ENCODE measurements at places on chromosomes 1 and 21.

DNA sequence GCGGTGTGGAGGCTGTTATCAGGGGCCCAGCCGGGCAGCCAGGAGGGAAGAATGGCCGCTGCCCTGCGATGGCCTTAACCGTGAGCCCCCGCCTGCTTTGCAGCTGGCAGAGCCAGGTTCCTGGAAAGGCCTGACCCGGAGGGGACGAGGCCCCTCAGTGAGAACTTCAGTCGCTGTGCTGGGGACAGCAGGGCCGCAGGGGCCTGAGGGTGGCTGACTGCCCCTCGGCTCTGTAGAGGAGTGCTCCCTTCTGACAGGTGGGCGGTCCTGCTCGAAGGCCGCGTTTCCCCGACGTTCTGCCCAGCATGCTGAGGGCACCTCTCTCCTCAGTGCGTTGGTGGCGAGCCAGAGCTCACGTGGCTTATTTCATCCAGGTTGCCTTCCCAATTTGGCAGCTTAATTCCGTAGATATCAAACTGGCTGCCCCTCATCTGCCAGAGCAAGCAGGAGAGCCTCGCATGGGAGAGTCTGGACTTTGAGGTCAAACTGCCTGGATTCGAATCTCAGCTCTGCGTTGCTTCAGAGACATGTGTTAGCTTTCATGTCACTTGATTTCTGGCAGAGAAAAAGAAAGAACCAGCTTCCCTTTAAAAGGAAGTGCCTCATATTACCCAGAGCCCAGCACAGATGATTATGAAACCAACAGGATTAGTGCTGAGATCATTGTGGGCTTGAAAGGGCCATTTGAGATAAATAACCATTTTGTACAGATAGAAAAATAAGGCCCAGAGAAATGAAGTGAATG is 239.8 kb downstream of the SDCCAG8 start:
- no peak for DNase-seq

DNA sequence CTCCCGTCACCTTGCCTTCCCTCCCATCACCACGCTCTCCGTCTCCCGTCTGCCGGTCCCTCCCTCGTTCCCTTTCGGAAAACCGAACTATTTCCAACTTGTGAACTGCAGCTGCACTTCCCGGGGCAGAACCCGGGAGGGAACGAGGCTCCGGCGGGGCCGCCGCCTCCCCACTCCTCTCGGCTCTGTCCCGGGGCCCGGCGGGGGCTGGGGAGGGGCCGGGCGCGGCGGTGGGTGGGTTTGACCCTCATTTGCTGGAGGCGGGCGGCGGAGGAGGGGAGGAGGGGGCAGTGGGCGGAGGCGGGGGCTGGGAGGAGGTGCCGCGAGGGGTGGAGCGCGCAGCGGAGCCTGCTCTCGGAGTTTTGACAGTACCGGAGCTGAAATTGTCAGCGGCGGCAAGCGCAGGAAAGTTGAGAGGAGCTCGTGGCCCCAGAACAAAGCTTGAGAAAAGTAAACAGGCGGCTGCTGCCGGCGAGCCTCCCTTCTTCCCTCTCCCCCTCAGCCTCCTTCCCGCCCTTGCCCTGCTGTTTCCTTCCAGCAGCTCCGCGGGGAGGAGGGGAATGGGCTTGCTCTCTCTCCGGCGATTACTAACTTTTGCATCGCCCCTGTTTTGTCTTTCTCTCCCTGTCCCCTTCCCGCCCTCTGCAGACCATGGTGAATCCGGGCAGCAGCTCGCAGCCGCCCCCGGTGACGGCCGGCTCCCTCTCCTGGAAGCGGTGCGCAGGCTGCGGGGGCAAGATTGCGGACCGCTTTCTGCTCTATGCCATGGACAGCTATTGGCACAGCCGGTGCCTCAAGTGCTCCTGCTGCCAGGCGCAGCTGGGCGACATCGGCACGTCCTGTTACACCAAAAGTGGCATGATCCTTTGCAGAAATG is 2.9 kb downstream of the LMO4 start:
- DNase-seq: peak; percentile 84

- no peak for DNase-seq
Measured at GRCh38 chr1:935751-936231, 12.1 kb downstream of the SAMD11 start.

DNA sequence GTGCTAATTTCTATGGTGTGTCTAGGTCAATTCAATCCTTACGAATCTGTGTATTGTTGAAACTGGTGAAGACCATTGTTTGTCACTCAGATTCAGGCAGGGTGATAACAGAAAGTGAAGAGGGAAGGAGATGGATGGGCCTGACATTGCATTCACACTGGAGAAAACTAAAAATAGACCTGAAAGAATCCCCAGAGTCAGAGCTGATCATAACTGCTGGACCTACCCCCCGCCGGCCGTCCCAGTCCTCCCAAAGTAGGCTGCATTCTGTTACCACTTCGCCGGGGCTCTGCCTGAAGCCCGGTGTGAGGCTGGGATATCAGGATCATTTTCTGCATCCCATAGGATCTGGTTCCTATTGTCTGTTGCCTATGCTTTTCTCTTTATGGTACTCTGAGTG is 121.1 kb downstream of the NUF2 start:
- no peak for DNase-seq

DNA sequence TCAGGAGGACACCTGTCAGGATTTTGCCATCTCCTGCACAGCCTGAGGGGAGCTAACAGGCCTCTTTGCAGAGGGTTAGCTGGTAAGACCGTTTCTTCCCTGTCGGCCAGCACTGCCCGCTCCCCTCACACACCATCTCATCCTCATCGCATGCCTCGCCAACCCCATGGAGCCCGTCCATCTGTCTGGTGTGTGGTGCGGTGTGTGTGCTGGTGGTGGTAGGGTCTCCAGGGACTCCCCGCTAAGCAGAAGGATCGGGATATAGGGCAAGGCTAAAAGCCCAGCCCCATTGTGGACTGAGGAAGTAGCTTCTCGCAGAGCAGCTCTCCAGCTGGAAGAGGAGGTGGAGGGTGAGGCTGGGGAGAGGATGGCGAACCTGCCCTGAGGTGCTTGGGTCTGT is 6.8 kb upstream of the SFN start:
- no peak for DNase-seq

- no peak for DNase-seq
Measured at GRCh38 chr1:66426239-66426853, 107.6 kb upstream of the SGIP1 start.

GRCh38 chr1:228802386-228803220 is 67.3 kb downstream of the RHOU start:
- DNase-seq: no peak

DNA sequence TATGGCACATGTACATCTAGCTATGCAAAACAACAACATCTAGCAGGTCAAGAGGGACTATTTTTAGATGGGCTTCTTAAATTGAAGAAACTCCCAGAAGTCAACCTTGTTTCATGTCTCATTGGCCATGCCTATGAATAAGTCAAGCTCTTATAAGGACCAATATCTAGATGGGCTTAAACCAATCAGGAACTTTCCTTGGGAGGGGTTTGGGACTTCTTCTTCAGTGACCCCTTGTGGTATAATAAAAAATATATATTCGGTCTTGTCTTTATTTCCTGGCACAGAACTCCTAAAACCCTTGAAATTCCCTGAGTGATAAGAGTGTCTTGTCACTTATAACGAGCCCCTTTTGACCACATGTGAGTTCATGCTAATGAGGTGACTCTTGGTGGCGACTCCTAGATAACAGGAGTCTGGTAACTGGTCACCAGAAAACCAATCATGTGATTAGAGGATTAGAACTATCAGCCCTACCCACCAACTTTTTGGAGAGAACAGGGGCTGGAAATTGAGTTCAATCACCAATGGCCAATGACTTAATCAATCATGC is 218.3 kb downstream of the HHIPL2 start:
- no peak for DNase-seq

DNA sequence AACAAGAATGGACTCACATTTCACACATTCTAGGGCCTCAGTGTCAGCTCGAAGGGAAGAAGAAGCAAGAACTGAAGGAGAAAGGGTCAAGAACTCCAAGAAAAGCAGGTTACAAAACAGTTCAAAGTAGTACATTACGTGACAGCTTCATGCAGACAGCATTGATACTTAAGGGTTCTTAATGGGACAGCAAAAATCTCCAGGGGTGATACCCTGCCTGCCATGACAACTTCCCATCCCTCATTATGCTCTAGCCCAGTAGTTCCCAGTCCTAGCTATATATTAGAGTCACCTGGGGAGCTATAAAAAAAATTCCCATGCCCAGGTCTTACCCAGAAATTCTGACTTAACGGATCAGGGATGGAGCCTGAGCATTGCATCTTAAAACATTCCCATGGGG is 51.2 kb upstream of the PROX1 start:
- no peak for DNase-seq

DNA sequence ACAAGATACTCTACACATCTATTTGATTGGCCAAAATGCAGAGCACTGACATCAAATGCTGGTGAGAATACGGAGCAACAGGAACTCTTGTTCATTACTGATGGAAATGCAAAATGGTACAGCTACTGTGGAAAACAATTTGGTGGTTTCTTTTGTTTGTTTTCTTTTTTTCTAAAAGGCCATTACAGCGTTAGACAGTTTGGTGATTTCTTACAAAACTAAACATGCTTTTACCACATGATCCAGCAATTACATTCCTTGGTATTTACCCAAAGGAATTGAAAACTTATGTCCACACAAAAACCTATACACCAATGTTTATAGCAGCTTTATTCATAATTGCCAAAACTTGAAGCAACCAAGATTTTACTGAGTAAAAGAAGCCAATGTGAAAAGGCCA is 66.4 kb upstream of the FBXO28 start:
- no peak for DNase-seq

DNA sequence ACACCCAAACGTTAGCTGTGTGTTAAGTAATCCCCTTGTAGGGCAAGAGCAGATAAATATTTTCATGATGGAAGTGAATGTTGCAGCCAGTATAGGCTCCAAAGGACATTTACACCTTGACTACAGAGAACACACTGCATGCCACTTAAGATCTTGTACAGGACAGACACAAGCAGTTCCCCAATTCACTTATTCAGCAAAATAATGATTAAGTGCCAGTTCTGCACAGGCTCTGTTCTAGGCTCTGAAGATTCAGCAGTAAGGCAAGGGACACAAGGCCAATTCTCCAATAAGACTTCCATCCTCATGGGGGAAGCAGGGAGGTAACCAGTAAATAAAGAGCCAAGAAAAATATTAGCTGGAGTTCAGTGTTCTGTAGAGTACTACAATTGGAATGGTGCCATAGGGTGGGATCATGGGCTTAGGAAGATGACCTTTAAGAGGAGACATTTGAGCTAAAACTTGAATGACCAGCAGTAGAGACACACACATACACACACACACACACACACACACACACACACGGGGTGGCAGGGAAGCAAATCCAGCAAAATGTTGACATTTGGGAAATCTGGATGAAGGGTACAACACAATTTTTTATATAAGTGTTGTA is 199.9 kb upstream of the JUN start:
- DNase-seq: no peak

DNA sequence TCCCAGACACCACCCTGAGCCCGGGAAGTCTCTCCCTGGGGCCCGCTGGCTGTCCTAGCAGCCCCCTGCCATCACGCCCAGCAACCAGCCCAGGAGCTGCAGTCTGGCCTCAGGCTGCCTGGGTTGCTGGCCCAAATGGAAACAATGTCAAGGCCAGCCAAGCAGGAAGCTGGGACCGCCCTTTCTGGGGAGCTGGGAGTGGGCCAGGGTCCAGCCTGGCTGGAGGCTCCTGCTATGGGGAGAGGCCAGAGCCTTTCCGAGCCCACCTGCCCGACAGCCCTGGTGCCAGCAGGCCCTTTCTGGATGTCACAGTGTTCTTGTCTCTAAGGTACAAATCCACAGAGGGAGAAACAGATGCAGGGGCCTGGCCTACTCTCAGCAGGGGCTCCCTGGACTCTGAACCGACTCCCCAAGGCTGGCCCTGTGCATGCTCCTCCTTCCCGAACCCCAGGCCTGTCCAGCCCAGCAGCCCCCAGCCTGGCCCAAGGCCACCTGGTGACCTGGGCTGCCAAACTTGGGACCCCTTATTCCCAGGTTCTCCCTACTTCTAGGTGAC is 1.2 kb upstream of the MMEL1 start:
- peak; percentile 47 for DNase-seq

- no peak for DNase-seq
Measured at GRCh38 chr1:162502928-162503327, 5.3 kb downstream of the UHMK1 start.

DNA sequence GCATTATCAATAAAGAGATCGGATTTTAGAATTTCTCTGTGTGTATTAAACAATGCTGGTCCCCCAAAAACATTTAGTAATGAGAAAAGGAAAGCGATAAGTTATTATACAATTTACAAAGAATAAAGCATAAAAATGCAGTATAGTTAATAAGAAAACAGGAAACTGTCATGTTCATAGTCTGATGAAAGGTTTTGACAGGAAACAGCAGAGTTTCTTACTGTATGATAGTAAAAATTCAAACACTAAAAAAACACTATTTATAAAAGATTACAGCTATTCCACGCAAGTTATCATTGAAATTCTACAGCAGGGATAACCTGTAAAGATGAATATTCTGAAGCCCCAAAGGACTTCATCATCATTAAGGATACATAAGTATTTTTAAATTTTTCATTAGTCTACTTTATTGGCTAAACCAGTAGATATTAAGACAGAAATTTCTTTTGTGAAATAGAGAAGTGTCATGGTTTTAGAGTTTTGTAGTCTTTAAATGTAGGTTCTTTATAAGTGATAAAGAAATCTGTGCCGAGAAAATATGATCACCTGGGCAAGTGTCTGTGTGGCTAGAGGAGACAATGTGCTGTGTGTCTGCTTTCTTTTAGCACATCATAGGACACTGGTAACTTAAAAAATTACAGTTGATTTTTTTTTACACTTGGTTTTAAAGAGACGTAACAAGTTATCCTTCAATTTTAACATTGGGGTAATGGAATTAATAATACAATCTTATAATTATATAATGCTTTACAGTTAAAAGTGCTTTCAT is 49.7 kb upstream of the GFI1 start:
- no peak for DNase-seq

DNA sequence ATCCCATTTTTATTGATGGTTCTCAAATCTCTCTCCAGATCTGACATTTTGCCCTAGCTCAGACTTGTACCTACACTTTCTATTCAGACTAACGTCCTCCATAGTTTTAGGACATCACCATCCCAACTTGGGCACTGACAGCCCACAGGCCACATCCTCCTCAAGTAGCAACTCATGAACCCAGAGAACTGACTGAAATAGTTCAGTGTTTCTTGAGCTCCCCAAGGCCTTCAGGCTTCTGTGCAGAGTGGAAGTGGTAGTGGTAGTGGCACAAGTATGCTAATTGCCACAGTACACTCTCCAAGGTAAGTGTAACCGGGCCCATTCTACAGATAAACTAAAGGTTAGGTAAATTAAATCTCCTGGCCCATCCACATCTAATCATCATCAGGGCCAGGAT is 112.6 kb downstream of the SLC45A1 start:
- no peak for DNase-seq

- no peak for DNase-seq
Measured at GRCh38 chr1:32256473-32257226, 5.6 kb downstream of the LCK start.

GRCh38 chr21:34698270-34699015 is 29.6 kb downstream of the CLIC6 start:
- no peak for DNase-seq

DNA sequence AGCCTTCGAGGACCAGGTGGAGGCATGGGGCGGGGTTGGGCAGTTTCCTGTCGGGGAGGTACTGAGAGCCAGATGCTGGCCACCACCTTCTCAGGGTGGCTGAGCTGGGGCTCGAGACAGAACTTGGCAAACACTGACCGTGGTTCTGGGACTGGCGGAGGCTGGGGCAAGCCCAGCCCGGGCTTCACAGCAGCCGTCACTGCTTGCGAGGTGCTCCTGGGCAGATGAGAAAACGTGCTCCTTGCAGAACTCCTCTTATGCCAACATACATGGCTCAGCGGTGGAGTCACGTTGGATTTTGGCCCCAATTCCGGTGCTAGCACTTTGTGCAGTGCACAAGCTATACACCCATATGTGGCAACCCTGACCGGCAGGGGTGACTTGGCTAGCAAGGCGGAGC is 69.2 kb downstream of the RUNX3 start:
- no peak for DNase-seq
